ENCODE measurements at places on chromosomes 3 and 15. TPM values are rescaled to one million over a fixed set of nuclear protein-coding genes. Genes with fewer than 3 reads are reported as not detected.
A peak's percentile ranks its signal among the peaks of the same experiment; 100 is the strongest.

DNA sequence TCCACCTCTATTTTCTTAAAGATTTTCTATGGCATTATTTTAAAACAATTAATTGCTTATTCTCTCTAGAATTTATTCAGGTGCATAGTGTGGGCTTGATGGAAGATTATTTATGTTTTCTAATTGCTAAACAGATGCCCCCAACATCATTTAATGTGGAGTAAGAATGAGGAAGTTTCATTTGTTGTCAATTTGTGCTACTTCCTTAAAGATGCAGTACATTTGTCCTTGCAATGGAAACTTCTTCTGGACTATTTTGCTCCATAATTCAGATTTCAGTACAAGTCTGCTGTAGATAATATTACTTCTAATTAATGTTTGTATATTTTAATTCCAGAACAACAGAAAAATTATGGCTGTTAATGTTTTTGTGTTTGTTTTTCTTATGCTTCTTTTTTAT, 104.8 kb downstream of the TGFBR2 start:
- H3K36me3 ChIP-seq = no peaks in the 10 kb centered on the region
- DNase-seq = no peak
- H3K4me3 ChIP-seq = no peak overlapping the region
- H3K4me1 ChIP-seq = peaks cover 21% of the 10 kb centered on the region
- no peak overlapping the region for H3K27ac ChIP-seq
- H3K27me3 ChIP-seq = no peaks in the 10 kb centered on the region

GRCh38 chr3:37787153-37787867, 74.4 kb upstream of the CTDSPL start:
- no peak for DNase-seq
- H3K4me3 ChIP-seq = no peak overlapping the region
- H3K27me3 ChIP-seq = no peaks in the 10 kb centered on the region
- no peaks in the 10 kb centered on the region for H3K4me1 ChIP-seq
- no peak overlapping the region for H3K27ac ChIP-seq

UBE2Q2 gene
- 32.8 TPM for total RNA-seq

DNA sequence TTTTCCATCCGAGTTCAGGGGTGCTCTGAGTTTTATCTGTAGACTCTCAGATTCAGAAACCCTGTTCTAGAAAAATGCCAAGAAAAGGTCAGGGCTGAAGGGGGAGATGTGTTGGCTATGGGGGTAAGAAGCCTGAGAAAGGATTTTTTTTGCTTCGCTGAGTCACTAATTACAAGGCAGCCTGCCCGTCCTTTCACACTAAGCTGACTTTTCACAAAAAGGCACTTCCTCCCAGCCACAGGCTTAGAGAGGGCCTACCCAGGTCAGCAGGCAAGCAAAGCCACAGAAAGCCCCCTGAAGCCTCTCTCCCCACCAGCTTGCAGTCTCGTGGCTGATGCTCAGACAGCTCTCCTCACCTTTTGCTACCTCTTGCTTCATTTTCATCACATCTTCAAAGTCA, 192.6 kb upstream of the PRICKLE2 start:
- no peaks in the 10 kb centered on the region for H3K4me1 ChIP-seq
- no peaks in the 10 kb centered on the region for H3K27me3 ChIP-seq
- H3K4me3 ChIP-seq = no peak overlapping the region
- H3K27ac ChIP-seq = no peak overlapping the region
- no peak for DNase-seq

DNA sequence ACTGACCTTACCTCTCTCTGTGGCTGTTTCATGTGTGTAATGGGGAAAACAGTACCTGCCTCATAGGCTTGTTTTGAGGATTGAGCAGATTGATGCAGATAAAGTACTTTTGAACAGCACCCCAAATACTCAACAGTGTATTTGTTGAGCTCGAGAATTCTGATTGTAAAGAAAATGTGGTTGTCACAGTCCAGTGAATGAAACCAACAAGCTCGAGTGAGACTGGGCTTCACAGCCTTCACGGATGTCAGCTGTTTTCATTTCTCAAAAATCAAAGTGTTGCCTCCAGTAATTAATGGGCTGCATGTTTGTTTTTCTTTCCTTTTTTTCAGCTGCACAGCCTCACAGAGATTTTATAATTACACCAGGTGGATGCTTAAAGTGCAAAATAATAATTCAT, 43.7 kb downstream of the PARP15 start:
- no peak overlapping the region for H3K4me3 ChIP-seq
- no peak overlapping the region for H3K27ac ChIP-seq
- no peak for DNase-seq
- H3K27me3 ChIP-seq = peaks cover 10% of the 10 kb centered on the region

DNA sequence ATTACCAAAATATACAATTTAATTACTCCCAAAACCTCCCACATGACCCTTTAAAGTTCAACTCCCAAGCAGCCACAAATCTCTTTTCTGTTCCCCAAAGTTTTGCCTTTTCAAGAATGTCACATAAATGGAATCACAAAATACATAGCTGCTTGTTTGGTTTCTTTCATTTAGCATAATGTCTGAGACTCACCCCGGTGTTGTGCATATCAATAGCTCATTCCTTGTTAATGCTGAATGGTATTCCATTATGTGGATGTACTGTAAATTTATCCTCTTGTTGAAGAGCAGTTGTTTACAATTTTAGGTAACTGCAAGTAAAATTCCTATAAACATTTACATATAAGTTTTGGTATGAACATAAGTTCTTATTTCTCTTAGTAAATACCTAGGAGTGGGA, 15.5 kb downstream of the NAA50 start:
- no peaks in the 10 kb centered on the region for H3K27me3 ChIP-seq
- no peak overlapping the region for H3K27ac ChIP-seq
- DNase-seq = no peak
- H3K36me3 ChIP-seq = peaks cover 2% of the 10 kb centered on the region

ARL13B gene
- 12.7 TPM for total RNA-seq

TMEM158 gene
- 0.42 TPM for total RNA-seq

GOLGA8J gene
- total RNA-seq = not detected

FAM107A gene
- total RNA-seq = 10.7 TPM

THUMPD3 gene
- 26.5 TPM for total RNA-seq

CRYGS gene
- total RNA-seq = 3.8 TPM

- peak overlapping the region; percentile 81 for H3K27ac ChIP-seq
- H3K4me1 ChIP-seq = peaks cover 4% of the 10 kb centered on the region
- H3K4me3 ChIP-seq = peak overlapping the region; percentile 62
- DNase-seq = no peak
- no peaks in the 10 kb centered on the region for H3K36me3 ChIP-seq
- H3K27me3 ChIP-seq = no peaks in the 10 kb centered on the region
Measured at GRCh38 chr3:38164643-38164951, 740 bp upstream of the OXSR1 start.

GRCh38 chr3:143795874-143796273, 52.4 kb downstream of the SLC9A9 start:
- H3K27me3 ChIP-seq = no peaks in the 10 kb centered on the region
- DNase-seq = no peak
- no peaks in the 10 kb centered on the region for H3K36me3 ChIP-seq
- no peak overlapping the region for H3K27ac ChIP-seq

GRCh38 chr3:159693226-159693625, 295.4 kb upstream of the IL12A start:
- H3K4me1 ChIP-seq = no peaks in the 10 kb centered on the region
- H3K36me3 ChIP-seq = no peaks in the 10 kb centered on the region
- H3K27me3 ChIP-seq = no peaks in the 10 kb centered on the region
- no peak for DNase-seq

- no peak overlapping the region for H3K4me3 ChIP-seq
- no peak for DNase-seq
- no peaks in the 10 kb centered on the region for H3K27me3 ChIP-seq
- H3K36me3 ChIP-seq = no peaks in the 10 kb centered on the region
Measured at GRCh38 chr3:175890066-175890465, 1030.9 kb downstream of the NAALADL2 start.

C3orf22 gene
- not detected for total RNA-seq

DNA sequence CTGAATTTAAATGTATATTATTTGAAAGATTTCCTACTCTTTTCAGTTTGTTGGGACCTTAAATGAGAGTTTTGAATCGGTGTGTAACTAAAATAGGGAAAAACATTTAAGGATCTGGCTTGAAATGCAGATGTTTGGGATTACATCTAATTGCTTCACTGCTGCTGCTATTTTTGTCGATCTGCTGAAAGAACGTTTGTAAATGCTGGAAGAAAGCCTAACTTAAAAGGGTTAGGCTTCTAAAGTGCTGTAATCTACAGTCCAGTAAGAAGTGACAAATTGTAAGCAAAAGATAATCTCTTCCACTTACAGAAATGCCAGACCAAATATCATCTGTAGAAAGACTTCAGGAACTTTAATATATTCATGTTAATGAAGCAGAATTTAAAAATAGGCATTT, 691.6 kb downstream of the ZNF385D start:
- H3K36me3 ChIP-seq = no peaks in the 10 kb centered on the region
- H3K4me1 ChIP-seq = no peaks in the 10 kb centered on the region
- no peak overlapping the region for H3K27ac ChIP-seq
- H3K4me3 ChIP-seq = no peak overlapping the region
- no peak for DNase-seq

DNA sequence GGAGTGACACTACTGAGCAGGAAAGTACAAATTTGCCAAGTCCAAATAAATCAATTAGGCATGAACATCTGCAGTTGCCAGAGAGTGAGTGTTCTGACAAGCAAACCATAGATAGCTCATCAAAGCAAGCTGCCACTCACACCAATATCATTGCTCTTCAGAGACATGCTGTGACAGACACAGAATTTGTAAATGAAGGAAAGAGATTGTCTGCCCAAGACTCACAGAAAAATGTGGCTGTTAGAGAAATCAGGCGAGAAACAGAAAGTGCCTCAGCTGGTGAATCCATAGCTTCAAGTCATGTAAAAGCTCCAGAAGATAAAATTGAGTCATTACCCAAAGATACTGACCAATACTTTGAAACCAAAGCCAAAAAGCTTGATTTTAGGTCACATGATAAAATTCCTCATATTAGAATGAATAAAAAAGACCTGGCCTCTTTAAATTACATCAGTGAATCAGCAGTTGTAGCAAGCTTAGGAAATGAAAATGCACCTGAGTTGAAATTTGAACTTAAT, 50.8 kb downstream of the CRYBG3 start:
- no peak overlapping the region for H3K4me3 ChIP-seq
- H3K27ac ChIP-seq = no peak overlapping the region
- peaks cover 10% of the 10 kb centered on the region for H3K4me1 ChIP-seq
- DNase-seq = no peak
- H3K36me3 ChIP-seq = no peaks in the 10 kb centered on the region
- H3K27me3 ChIP-seq = no peaks in the 10 kb centered on the region

GRCh38 chr3:38472342-38472741, 18.7 kb downstream of the ACVR2B start:
- no peak for DNase-seq
- no peak overlapping the region for H3K27ac ChIP-seq
- H3K4me1 ChIP-seq = no peaks in the 10 kb centered on the region
- H3K4me3 ChIP-seq = no peak overlapping the region

MAP6D1 gene
- total RNA-seq = 3.2 TPM

- no peak overlapping the region for H3K4me3 ChIP-seq
- H3K4me1 ChIP-seq = peaks cover 23% of the 10 kb centered on the region
- H3K36me3 ChIP-seq = peaks cover 3% of the 10 kb centered on the region
- no peak overlapping the region for H3K27ac ChIP-seq
Measured at GRCh38 chr15:40106203-40107161, 2.2 kb downstream of the BMF start.

DNA sequence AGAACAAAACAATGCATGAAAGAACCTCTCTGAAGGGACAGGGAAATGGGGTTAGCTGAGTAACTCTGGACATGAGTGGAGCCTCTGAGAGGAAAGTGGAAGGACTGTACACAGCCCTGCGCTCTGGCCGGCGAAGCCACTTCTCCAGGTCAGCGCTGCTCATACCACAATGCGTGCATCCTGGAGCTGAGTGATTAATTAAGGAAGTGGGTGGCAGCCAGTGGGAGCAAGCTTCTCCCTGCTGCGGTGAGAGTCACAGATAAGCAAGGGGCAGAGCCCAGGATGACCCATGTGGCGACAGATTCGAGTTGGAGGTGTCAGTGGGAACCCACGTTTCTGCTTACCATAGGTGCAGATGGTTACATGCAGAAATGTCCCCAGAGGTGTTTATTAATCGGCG, 48.0 kb downstream of the KLF15 start:
- no peaks in the 10 kb centered on the region for H3K4me1 ChIP-seq
- no peak for DNase-seq
- H3K27me3 ChIP-seq = peaks cover 4% of the 10 kb centered on the region
- no peaks in the 10 kb centered on the region for H3K36me3 ChIP-seq
- no peak overlapping the region for H3K4me3 ChIP-seq

P2RY14 gene
- not detected for total RNA-seq

DNA sequence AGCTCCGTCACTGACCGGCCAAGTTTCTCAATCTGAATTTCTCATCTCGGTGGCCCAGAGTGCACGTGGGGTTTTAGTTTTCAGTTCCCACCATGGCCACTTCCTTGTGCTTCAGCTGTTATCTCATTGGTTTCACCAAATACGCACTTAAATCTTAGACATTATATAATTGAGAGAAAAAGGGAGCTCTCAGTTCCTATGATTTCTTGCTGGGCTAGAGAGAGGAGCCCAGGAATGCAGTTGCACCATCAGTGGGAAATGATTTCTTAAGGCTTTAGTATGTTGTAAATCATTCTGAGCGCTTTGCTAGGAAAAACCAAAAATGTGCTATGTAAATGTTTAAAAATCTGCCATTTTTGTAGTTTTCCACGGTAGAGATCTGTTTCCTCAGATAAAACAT, 53.2 kb downstream of the OXNAD1 start:
- DNase-seq = no peak
- peaks cover 25% of the 10 kb centered on the region for H3K36me3 ChIP-seq
- no peaks in the 10 kb centered on the region for H3K4me1 ChIP-seq
- no peak overlapping the region for H3K4me3 ChIP-seq
- no peaks in the 10 kb centered on the region for H3K27me3 ChIP-seq
- H3K27ac ChIP-seq = no peak overlapping the region

GRCh38 chr15:47737477-47737876, 20.2 kb downstream of the SEMA6D start:
- no peaks in the 10 kb centered on the region for H3K36me3 ChIP-seq
- H3K27ac ChIP-seq = no peak overlapping the region
- no peaks in the 10 kb centered on the region for H3K4me1 ChIP-seq
- no peaks in the 10 kb centered on the region for H3K27me3 ChIP-seq

- H3K4me3 ChIP-seq = no peak overlapping the region
- H3K36me3 ChIP-seq = no peaks in the 10 kb centered on the region
- no peak overlapping the region for H3K27ac ChIP-seq
- H3K27me3 ChIP-seq = no peaks in the 10 kb centered on the region
- no peak for DNase-seq
Measured at GRCh38 chr3:10766049-10766705, 49.9 kb upstream of the SLC6A11 start.

SPTBN5 gene
- total RNA-seq = 19.0 TPM

EOMES gene
- not detected for total RNA-seq

DNA sequence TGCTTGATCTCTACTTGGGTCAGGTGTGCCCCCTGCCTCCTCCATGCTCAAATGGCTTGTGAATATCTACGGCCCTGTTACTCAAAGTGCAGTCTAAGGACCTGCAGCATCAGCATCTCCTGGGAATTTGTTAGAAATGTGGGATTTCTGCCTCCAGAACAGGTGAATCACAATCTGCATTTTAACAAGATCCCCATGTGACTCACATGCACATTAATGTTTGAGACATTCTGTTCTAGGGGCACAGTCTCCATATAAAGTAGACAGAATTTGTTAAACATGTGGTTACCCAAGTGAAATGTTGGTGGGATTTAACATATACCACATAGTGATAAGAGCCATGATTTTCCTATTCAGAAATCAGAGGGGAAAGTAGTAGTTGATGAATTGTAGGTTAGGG, 256.2 kb downstream of the NR1D2 start:
- no peaks in the 10 kb centered on the region for H3K36me3 ChIP-seq
- H3K4me1 ChIP-seq = no peaks in the 10 kb centered on the region
- H3K27me3 ChIP-seq = no peaks in the 10 kb centered on the region

GRCh38 chr3:41163421-41163820, 35.9 kb upstream of the CTNNB1 start:
- DNase-seq = no peak
- H3K36me3 ChIP-seq = no peaks in the 10 kb centered on the region
- peaks cover 3% of the 10 kb centered on the region for H3K27me3 ChIP-seq
- peaks cover 5% of the 10 kb centered on the region for H3K4me1 ChIP-seq
- H3K27ac ChIP-seq = no peak overlapping the region
